ENCODE measurements at places on chromosomes 16 and 17.

GRCh38 chr17:2086306-2086705 is 31.4 kb downstream of the HIC1 start:
- DNase-seq = no peak

DNA sequence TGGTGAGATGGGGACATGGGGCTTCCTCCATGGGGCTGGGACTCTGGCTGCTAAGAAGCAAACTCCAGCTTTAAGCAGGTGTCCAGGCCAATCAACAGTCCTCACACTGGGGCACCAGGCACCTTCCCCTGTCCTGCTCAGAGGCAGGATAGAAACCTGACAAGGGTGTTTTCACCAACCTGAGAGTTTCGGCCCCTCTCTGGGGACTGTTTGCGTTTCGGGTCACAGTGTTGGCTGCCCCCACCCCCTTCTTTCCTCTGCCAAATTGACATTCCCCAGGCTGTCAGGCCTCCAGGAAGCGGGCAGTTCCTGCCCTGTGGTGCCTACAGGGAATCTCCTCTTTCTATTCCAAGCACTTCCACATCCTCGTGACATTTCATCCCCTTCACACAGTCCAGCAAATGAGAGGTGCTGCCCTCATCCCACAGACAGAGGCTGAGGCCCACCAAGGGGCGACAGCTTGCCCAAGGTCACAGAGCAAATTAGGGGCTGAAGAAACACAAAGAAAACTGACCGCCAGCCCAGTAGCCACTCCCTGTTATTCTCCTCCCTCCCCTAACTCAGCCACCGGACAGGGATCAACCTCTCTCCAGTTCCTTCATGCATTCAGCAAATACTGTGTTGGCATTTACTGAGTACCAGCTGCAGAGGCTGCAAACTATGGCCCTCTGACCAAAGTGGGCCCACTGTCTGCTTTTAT is 38.0 kb downstream of the MMP15 start:
- no peak for DNase-seq

DNA sequence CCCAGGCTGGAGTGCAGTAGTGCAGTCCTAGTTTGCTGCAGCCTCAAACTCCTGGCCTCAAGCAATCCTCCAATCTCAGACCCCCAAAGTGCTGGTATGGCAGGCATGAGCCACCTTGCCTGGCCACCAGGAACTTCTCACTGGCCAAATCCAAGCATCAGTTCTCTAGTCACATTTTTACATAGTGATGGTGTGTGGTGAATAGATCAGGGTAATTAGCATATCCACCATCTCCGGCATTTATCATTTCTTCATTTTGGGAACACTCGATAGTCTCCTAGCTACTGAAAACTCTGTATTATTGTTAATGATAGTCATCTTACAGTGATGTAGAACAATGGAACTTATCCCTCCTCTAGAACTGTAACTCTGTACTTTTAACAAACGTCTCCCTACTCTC is 58.3 kb downstream of the RAB11FIP4 start:
- DNase-seq = no peak

GRCh38 chr17:57853695-57854094 is 3.9 kb upstream of the MRPS23 start:
- DNase-seq = no peak

DNA sequence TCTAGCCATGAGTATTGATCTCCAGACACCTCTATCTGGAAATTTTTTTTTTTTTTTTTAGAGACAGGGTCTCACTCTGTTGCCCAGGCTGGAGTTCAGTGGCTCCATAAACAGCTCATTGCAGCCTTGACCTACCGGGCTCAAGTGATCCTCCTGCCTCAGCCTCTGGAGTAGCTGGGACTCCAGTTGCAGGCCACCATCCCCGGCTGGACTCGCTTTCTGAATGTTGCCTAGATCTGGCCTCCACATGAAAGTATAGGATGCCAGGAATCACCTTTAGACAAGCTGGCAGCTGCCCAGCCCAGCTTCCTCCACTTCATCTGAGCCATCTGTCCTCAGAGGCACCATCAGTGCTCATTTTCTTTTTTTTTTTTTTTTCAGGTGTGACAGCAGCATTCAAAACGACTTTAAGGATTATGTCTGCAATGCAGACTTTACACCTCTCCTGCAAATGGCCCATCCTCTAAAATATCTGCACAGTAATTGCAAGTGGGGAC is 6.4 kb upstream of the PRR14 start:
- no peak for DNase-seq

GRCh38 chr16:10752843-10753523 is 9.3 kb downstream of the NUBP1 start:
- no peak for DNase-seq
